H4 (cell line): ENCODE measurements at places on chromosomes 13 and 19. TPM values are rescaled to one million over a fixed set of nuclear protein-coding genes. Genes with fewer than 3 reads are reported as not detected.

Gene GPR180
- 2.5 and 3.7 TPM in 2 replicates for total RNA-seq

Gene C2CD4C
- 0.78 and 0.93 TPM in 2 replicates for total RNA-seq

Gene FGF21
- total RNA-seq, result not detected in 2 replicates

Gene FAM83E
- 0.06 and 1.6 TPM in 2 replicates for total RNA-seq

- no peak for DNase-seq
Observed at GRCh38 chr19:1767464-1767933, 14.2 kb downstream of the ONECUT3 start.

DNA sequence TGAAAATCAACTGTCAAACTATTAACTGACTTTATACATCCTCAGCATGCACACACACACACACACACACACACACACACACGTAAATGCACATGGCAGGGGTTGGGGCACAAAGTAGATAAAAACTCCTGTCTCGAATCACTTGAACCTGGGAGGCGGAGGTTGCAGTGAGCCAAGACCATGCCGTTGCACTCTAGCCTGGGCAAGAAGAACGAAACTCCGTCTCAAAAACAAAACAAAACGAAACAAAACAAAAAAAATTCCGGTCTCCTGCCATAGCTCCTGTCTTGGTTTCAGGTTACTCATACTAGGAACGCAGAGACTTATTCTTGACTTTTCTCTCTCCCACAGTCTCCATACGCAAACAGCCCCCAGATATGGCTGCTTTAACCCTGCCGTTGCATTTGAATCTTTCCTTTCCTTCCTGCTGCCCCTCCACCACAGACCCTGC, 148.9 kb downstream of the SHISA2 start:
- DNase-seq, result no peak

DNA sequence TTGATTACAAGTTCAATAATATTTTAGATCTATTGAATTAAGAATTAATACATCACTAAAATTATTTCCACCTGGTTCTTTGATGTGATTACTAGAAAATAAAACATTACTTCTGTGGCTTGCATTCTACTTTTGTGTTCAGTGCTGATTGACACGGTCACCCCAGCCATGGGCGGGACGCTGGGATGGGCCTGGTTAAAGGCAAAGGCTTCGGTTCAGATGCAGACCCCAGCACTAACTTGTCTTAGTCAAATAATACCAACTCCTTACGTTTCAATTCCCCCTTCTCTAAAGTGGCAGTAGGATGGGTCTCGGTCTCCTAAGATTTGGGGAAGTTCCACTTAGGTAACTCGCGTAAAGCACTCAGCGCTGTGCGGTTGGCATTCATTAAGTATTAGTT, 144.9 kb downstream of the URI1 start:
- no peak for DNase-seq

DNA sequence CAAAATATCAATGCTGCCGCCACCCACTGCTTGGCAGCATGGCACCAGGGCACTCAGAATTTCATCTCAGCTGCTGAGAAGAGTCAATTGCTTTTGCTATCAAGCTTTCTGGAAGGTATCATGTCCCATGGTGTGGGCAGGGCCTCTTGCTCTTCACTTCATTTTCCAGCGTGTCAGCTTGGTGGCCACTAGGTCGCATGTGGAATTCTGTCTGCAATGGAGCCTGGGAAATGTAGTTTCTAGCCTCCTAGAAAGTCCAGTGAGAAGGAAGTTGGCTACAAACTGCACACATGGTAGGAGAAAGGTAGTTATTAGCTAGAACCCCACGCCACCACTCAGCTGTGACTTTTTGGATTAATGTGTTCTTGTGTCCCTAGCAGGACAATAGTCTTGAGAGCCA, 105.3 kb downstream of the MYO16 start:
- DNase-seq, result peak; percentile 8

DNA sequence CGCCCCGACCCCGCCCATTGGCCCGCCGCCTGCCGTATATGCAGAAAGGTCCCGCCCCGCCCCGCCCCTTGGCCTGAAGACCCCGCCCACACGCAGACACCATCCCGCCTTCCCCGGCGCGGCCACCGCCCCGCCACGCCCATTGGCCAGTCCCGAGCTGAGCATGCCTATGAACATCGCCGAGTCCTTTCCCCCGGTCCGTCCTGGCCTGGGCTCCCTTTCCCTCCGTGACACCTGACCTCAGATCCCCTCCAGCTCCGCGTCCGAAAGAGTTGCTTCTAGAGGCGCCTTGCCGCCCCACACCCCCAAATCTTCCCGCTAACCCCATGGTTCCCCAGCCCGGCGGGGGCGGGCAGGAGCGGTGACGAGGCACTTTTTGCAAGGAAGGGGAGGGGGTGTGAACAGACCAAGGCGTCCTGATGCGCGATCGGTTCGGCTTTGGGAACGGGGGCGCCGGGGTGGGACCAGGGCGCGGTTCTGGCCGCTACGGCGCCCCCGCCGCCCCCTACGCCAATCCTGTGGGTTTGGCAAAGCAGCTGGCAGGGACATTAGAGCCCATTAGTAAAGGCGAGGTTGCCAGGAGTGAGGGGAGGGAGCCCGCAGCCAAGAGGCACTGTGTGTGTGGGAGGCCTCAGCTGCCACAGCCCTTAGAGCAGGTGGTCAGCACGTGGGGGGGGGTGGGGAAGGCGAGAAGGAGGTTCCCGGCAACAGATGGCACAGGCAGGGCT, 406 bp upstream of the NUMBL start:
- peak; percentile 89 for DNase-seq

- no peak for DNase-seq
Observed at GRCh38 chr13:84208246-84208910, 326.1 kb upstream of the SLITRK1 start.

DNA sequence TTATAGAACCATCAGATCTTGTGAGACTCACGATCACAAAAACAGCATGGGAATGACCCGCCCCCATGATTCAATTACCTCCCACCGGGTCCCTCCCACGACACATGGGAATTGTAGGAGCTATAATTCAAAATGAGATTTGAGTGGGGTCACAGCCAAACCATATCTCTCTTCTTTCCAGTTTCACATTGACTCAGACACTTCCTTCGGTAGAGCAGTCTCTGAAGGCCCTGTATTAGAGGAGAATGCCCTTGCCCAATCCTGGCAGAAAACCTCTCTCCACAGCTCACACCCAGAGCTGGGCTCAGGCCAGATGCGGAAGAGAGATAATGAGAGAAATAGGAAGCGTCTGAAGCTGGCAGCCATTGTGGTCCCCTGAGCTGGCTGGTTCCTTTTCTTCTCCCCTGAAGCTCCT, 72.4 kb upstream of the CLDN10 start:
- no peak for DNase-seq

- DNase-seq, result no peak
Observed at GRCh38 chr13:77891486-77891885, 27.1 kb downstream of the EDNRB start.

DNA sequence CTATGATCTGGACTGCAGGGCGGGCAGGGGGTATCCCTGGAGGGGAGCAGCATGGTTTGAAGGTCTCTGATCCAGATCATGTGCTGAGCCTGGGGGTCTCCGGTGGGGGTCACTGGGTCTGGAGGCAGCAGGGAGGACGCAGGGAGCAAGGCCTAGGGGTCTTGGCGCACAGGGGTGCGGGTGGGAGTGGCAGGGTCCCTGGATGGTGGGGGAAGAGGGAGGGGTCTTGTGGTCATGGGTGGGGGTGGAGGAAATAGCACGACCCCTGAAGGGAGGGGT, 1.9 kb downstream of the BTBD2 start:
- DNase-seq, result no peak
